ENCODE measurements at places on chromosomes 16 and 17.

DNA sequence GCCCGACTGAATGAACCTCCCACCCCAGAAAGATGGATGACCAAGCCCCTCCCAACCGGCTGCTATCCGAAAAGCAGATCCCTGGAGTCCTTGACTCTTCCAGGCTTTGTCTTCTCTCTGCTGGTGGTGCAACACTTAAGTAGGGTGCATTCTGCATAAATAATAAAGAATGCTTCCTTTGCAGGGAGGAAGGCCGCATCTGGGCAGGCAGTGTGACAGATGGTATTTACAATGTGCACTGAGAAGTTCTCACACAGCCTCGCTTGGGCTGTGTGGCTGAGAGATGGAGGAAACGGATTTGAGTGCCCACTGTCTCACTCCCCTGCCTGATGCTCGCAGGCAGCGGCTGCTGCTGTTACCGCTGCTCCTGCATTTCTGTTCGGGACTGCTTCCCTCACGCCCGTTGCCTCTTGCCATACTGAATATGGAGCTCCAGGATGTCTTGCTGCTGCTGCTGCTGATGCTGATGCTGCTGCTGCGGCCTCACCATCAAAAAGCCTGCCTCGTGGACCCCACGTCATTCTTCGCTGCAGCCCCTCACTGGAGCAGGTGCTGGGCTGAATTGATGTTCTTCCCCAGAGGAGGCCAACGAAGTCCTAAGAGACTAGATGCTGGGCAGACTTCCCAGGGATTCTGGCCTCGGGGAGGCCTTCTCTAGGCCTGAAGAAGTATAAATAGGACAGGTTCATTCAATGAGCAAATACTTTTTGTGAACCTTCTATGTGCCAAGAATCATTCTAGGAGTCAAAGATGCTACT is 7.1 kb upstream of the RHBDL3 start:
- DNase-seq: no peak

DNA sequence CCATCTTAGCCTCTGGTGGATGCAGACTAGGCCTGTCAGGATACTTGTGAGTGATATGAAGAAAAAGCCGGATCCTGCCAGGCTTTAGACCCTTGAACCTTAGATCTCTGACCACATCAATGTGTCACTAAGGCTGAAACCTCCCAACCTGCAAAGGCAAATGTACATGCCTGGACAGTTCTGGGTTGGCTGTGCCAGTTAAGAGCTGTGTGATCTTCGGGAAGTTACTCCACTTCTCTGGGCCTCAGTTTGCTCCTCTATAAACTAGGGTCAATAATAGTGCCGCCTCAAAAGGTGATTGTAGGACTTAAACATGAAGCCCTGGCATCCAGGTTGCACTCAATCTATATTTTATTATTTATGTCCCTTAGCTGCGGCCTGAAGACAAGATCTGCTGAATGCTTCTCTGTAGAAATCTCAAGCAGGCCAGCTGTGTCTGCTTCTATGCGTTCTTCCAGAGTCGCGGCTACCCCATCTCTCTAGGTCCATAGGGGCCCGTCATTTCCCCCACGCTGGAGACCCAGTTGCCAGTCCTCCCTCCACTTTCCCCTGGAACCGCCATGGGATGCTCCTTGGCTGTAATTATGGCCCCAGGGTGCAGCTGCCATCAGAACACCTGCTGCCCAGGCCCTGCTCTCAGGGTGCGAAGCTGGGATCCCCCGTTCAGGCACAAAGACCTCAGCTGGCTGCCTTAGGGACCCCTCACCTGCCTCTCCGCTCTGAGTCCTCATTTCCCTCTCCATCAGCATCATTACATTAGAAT is 50.2 kb downstream of the AKAP1 start:
- DNase-seq: no peak

GRCh38 chr16:4578961-4579530 is 22.9 kb downstream of the C16orf96 start:
- DNase-seq: peak; percentile 2

GRCh38 chr16:49443576-49443975 is 70.0 kb downstream of the C16orf78 start:
- no peak for DNase-seq

GRCh38 chr16:85738923-85739715 is 11.8 kb downstream of the C16orf74 start:
- no peak for DNase-seq
